ENCODE measurements at places on chromosomes 12 and 14.

DNA sequence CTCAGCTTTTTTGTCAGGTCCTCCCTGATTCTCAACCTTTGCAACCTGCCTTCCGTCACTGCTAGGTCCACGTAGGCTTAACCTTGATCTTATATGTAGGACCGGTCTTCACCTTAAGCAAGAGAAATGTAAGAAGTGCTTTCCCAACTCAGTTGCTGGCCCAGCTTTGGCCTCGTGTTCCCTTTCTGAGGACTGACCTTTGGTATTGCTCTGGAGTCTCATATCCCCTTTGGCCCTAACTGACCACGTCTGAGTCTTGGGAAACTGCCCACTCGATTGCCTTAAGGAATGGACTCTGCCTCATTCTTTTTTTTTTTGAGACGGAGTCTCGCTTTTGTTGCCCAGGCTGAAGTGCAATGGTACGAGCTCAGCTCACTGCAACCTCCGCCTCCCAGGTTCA is 8.0 kb downstream of the ACOT6 start:
- DNase-seq, result no peak

DNA sequence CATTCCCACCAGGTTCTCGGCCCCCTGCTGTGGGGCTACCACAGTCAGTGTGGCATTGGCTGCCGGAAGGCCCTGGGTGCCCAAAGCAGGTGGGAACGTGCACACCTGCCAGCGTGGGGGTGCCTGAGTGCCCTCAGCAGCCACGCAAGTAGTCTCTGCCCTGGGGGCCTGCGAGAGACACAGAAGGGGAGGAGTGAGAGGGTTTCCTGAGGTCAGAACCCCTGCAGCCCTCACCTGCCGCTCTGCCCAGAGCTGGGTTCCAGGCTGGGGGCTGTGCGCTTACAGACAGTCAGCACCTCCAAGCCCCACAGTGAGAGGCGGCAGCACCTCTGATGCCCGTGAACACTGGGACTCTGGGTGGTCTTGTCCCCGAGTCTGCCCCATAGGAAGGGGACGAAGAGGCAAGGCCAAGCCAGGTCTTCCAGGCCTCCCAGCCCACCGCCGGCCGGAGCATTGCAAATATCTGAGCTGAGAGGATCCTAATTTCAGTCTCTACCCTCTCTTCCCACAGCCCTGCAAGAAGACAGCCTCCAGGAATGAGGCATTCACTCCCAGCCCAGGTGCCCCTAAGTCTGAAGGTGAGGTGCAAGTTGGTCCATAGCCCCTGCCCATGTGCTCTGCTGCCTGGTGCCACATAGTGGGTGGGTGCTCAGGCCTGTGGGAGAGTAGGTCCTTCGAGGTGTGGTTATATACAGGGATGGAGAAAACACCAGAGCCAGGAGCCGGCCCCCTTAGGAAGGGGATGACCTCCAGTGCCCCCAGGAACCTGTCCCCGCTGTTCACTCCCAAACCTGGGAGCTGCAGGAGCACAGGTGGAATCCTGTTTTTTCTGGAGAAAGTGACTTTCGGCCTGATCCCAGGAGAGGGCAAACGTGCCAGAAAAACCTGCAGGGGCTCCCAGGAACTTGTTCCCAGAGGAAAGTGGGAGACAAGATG is 291.1 kb upstream of the RTL1 start:
- DNase-seq, result no peak

DNA sequence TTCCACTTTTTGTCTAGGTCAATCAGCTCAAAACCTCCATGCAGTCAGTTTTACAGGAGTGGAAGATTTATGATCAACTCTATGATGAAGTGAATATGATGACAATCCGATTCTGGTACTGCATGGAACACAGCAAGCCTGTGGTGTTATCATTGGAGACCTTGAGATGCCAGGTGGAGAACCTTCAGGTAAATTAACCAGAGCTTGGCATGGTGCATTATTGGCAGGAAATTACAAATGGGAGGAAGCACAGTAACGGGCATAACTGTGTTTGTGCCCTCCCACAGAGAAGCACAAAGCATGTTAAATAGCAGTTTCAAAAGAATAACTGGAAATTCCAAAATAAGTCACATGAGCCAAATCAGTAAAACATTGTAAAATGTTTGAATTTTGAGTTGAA is 135.6 kb downstream of the ESR2 start:
- DNase-seq, result no peak

DNA sequence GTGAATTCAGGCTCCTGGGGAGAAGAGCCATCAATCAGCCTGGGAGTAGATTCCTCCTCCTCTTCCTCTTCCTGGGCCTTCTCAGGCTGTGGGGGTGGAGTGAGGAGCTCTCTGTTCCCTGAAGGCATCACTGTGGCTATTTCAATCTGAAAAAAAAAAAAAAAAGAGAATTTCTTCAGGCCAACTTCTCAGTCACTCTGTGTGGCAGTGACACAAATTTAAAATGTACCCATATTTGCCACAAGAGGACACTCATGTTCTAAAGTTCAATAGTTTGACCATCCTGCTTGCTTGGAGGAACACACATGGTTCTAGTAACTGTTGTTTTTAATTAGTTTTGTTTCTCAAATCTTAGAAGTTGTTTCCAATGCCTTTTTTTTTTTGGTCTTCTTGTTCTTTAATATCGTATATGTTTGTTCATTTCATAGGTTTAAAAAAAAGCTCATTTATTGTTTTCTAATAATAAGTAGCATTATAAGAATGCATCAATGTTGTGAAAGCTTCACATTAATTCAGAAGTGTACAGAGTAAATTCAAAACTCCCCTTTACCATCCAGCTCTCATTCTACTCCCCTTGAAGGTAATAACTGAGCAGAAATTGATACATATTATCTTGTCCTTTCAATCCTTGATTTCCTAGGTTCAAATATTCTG is 23.3 kb upstream of the CCER1 start:
- peak; percentile 9 for DNase-seq

DNA sequence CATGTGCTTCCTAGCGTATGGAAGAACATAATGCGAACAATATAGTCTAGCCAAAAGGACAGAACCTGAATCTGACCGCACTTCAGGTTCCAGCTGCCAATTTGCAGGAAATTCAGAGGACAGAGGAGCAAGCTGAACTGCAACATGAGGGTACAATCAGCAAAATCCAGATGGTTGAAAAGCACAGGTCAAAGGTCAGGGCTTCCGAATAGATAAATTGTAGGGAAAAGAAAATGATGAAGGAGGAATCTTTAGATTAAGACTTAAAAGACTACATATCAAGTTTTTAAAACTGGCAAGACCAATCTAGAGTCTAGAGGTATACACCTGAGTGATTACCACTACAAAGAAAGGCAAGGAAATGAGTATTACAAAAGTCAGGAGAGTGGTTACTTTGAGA is 42.1 kb upstream of the SELPLG start:
- DNase-seq, result no peak

DNA sequence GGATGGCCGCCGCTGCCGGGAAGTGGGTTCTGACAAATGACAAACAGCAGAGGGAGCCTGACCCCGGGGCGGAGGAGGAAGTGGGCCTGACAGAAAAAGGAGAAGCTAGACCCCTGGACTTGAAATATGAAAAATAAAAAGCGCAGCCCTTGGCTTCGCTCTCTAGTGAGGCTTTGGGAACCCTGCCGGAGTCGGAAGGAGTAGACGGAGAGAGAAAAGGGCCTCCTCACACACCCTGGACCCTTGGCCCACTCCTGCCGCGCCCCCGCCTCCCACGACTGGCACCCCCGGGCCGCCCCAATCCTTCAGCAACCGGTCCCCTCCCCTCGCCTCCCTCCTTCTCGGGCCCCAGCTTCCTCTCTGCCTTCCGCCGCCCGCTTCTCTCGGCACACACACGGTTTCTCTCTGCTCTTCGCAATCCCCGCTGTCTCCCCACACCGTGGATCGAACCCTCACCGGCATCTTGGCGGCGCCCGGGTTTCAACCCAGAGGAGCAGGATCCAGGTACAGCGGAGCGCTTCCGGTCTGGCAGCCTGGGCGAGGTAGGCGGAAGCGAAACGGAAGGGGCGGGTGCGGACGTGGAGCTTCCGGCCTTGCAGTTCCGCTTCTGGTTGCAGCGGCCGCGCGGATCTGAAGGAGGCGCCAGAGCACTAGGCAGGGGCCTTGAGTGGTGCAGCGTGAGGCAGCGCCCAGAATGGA is at the start of gene ARPC3:
TSS of gene ARPC3 (minus strand) at position 539 of the 699 bp plus-strand sequence. CDS start at position 462, 77 bp downstream.
- DNase-seq, result peak; percentile 86

DNA sequence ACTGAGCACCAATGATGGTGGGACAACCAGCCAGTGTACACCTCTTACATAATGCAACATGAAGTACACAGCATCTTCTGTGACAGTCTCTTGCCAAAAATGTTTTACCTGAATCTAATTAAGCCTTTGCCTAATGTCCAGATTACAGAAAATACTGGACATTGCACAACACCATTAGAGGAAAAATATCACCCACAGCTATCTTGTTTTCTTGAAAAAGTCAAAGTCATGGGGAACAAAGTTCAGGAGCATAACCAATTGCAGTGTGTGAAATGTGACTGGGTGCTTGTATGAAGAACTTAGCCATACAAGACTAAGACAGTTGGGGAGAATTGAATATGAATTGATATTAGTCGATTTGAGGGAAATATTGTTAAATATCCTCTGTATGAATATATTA is 12.1 kb upstream of the ANO6 start:
- no peak for DNase-seq

DNA sequence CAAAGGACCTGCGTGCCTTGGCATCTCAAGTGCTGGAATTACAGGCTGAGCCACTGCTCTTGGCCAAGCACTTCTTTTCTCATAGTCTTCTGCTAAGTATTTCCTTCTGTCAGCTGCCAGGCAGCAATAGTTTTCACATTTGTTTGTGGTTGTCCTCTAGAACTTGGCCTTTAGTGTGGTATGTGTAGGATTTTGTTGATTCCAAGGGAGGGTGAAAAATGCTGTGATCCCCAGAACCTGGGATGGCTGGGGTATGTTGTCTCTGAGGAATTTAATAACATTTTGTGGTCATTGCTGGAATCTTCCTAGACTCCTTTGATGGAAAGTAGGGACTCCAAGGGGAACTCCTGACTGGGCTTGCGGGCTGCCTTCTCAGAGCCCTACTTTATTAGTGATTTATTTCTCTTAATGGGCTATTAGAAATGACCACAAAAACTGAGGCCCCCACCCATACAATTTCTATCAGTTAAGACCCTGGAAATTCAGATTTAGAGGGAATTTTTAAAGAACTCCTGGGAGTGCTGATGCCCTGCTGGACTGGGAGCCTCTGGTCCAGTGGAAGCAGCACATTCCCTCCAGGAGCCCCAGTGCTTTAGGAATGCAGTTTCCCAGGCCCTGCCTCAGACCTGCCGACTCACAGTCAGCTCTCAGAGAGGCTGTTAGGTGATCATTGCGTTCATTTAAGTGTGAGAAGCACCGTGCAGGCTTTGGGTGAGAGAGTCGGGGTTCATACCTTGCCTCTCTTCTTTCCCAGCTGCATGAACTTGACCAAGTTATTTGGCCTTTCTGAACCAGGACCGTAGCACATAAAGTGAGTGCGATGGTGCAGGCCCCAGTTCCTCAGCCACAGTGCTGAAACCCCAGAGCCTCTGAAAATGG is 22.7 kb downstream of the TRAF3 start:
- no peak for DNase-seq

- DNase-seq, result peak; percentile 72
Measured at GRCh38 chr12:122023339-122024131, 1.9 kb downstream of the BCL7A start.

GRCh38 chr14:99685151-99685591 is 1.1 kb downstream of the CYP46A1 start:
- DNase-seq, result no peak

- DNase-seq, result no peak
Measured at GRCh38 chr14:58607131-58607951, 30.4 kb upstream of the DACT1 start.

- no peak for DNase-seq
Measured at GRCh38 chr14:63275611-63276010, 43.1 kb downstream of the GPHB5 start.

DNA sequence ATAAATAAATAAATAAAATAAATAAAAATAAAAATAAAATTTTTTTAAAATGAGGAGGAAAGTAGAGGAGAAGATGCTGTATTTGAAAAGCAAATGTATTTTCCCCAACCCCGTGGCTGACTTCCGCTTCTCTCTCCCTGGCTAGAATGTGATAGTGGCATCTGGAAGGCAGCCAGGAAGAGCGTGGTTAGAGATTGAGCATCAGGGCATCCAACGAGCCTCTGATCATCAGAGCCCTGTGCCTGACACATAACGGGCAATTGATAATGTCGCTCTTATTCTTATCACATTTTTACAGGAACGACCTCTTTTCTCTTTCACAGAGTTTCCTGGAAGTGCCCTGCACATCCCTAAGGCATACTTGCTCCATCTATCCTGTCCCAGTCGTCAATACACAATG is 496.9 kb upstream of the TMEM132C start:
- no peak for DNase-seq

GRCh38 chr14:44070046-44070445 is 437.0 kb downstream of the FSCB start:
- DNase-seq, result no peak

DNA sequence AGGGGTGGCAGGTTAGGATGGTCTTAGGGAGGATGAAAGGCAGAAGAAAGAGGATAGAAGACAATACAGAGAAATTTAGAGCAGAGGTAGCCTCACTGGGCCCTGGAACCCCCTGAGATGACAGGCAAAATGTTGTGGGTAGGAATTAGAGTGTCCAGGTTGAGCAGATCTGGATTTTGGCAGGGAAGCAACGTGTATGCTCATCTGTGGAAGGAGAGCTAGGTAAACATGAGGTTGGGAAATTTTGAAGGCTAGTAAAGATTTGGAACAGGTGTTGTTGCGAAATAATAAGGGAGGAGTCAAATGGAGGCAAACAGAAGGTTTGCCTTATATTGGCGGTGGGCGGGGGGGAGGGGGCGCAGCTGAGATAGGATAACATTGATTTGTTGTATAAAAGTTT is 5.3 kb downstream of the HSD17B6 start:
- DNase-seq, result no peak

- DNase-seq, result peak; percentile 48
Measured at GRCh38 chr12:2624543-2625288, 170.1 kb upstream of the FKBP4 start.

DNA sequence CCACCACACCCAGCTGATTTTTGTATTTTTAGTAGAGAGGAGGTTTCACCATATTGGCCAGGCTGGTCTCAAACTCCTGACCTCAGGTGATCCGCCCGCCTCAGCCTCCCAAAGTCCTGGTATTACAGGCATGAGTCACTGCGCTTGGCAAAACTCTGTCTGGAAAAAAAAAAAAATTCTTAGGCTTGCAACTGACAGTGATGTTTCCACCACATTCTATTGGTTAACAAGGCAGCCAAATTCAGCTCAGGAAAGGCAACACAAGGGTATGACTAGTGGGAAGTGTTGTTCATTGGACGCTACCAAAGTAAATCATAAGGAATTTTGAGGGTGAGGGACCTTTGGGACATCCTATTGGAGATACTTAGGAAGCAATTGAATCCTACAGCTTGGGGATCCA is 2.9 kb upstream of the SBNO1 start:
- DNase-seq, result no peak
